ENCODE measurements at places on chromosomes 2 and 18.

- DNase-seq: no peak
Observed at GRCh38 chr2:191231995-191232394, 13.2 kb upstream of the MYO1B start.

DNA sequence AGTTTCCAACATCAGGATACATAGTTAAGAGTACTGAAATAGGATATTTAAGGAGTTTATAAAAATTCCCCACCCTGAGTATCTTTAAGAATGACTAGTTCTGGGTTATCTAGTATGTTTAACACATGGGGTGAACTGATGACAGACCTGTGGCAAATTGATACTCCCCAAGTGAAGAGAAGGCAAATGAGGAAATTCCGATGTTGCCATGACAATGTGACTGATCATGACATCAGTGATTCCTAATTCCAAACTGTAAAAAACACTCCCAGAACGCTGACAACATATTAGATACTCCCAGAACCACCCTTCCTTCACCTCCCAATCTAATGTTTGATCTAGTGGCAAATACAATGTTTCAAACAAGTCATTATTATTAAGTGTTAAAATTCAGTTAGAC lies 77.6 kb downstream of the RBMS1 start:
- no peak for DNase-seq

- DNase-seq: no peak
Observed at GRCh38 chr2:151380580-151381235, 23.3 kb downstream of the TNFAIP6 start.

- DNase-seq: no peak
Observed at GRCh38 chr18:77103991-77104531, 28.5 kb downstream of the MBP start.

- DNase-seq: no peak
Observed at GRCh38 chr2:228767196-228767595, 503.9 kb downstream of the PID1 start.

DNA sequence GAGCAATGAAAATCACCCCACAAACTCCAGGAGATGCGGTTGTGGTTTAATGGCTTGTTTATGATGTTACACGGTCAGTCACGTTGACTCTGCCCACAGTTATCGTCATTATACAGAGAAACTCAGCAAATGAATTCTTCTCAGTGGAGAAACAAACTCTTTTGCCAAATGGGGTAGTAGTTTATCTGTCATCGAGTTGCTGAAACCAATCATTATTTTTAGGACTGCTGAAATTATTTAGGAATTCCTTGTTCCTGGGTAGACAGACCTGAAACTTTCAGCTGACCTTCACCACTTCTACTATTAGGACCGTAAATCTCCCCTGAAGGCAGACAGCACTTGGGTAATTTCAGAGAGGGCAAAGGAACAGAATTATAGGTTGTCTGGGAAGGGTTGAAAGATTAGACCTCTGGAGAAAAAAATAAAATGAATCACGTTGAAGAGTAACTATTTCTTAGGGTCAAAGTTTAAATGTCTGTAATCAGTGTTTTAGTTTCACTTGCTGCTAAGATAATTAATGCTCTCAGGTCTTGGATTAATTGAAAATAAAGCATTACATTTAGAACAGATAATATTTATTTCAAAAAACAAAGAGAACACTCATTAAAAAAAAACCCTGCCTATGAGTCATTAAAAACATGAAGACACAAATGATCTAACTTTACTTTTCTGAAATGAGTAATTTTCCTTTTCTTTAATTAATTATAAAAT lies 52.1 kb upstream of the LYPD6 start:
- no peak for DNase-seq

DNA sequence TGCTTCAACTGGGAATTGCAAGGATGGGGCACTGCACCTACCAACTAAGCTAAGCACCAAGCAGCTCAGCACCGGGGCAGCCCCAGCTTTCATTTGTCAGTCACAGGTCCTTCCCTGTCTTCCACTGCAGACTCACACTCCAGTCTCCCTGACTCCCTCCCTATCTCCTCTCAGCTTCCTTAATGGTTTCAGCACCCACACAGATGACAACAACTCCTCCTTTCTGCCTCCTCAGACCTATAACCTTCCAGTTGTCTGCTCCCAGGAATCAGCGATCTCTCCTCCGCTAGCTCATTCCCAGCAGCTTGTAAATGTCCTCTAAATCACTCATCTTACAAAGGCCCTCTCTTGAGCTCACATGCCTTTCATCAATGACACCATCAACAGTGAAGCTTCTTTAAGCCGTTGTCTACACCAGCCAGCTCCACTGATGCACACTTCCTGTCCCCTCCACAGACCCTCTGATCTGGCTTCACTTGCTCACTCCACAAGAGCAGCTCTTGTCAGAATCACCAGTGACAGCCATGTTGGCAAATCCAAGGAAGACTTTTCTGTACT lies 32.1 kb downstream of the CLASP1 start:
- no peak for DNase-seq

GRCh38 chr2:9493478-9493877 lies 19.1 kb downstream of the IAH1 start:
- DNase-seq: no peak

GRCh38 chr2:143499061-143499460 lies 369.8 kb downstream of the ARHGAP15 start:
- DNase-seq: no peak

GRCh38 chr2:208573569-208573968 lies 167.0 kb downstream of the PTH2R start:
- DNase-seq: no peak

- DNase-seq: no peak
Observed at GRCh38 chr2:10400568-10400977, 47.6 kb downstream of the ODC1 start.

DNA sequence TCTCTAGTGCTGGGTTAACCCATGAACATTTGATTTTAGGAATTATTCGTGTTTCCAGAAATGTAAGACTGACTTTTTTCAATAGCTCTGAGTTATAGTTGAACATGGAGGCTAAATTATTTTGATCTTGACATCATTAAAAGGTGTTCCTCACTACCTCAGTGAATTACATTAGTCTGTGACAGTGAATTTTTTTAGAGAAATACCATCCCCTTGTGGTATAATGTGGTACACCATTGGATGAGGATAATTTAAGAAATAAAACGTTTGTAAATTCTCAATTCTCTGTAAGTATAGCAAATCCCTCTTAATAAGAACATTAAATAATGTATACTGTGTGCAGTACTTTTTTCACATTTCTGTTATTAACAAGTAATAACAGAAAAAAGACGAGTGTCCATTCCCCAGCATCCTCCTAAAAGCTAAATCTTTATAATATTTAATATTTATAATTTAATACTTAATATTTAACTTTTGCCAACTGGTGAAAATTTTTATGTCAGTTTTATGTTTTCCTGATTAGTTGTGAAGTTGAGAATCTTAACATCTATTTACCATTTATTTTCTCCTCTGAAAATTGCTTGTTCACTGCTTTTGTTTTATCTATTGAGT lies 70.3 kb upstream of the CWC22 start:
- DNase-seq: no peak

DNA sequence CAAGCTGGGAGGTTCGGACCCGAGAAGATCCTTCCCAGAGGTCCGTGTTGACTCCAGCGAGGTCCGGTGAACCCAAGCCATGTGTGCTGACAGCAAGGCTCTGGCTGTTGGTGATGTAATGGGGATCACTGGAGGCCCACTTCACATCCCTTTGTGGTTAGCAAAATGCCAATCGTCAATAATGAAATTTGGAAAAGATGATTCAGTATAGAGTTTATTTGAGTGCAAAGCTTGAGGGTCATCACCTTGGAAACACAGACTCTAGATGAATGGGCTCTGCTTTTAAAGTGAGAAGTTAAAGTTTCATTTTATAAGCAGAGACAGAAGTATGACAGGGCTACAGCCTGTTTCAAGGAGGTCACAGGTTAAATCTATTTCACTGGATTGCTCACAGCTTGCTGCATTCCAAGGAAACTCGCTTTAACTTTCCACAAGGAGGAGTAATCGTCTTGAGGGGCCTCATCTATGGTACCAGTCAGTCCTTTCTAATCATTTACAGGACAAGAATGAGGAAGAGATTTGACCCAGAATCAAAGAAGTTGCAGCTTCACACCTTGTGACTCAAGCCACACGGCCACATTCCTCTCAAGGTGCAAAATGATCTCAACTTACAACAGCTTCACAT lies 140.5 kb downstream of the TPO start:
- DNase-seq: no peak

DNA sequence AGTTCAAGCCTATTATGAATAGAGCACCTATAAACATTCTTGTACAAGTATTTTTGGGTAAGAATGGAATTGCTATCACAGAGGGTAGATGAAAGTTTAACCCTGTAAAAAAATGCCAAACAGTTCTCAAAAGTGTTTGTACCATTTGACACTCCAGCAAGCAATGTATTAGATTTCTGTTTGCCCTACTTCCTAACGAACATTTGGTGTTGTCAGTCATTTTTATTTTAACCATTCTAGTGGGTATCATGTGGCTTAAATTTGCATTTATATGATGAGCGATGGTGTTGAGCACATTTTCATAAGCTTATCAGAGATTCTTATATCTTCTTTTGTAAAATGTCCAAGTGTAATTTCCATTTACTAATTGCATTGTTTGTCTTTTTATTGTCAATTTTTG lies 608.2 kb upstream of the ACVR2A start:
- DNase-seq: no peak

GRCh38 chr18:13388586-13389490 lies 170.3 kb downstream of the LDLRAD4 start:
- no peak for DNase-seq

GRCh38 chr2:190664240-190664639 lies 15.4 kb downstream of the NAB1 start:
- DNase-seq: no peak

- no peak for DNase-seq
Observed at GRCh38 chr2:176885001-176885643, 327.5 kb upstream of the HNRNPA3 start.

DNA sequence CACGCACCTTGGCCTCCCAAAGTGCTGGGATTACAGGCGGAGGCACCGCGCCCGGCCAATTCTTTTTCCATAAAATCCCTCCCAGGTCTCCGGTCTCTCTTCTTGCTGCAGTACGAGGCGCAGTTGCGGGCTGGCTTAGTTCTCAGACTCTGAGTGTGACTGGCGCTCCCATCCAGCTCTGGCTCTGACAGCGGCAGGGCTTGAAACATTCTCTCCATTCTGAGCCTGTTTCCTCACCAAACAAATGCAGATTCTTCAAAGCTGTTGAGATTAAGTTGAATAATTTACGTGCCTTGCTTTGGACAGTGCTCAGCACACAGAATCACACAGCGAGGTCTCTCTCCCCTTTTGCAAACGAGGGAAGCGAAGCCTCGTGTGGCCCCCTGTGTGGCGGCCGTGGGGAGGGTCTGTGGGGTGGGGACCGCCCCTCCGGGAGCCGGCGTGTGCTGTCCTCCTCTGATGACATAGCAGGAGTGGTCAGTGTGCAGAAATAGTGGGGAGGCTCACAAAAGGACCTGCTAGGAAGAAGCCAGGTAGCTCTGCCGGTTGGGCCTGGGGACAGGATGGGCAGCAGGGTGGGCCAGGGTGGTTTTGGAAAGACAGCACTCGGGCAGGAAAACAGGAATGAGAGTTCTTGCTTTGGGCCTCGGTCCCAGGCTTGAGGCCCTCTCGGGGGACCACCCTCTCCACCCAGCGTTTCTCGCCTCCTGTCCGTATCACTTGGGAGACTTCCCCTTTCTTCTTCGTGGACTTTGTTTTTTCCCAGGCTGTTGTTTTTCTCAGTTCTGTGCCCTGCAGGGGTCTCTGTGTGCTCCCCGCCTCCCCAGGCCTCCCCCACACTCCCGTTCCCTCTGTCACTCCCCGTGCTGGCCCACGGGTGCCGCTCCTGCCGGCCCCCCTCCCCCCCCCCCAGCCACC lies 75.0 kb downstream of the KCNG2 start:
- DNase-seq: no peak

GRCh38 chr2:69588403-69588802 lies 55.1 kb downstream of the AAK1 start:
- no peak for DNase-seq

DNA sequence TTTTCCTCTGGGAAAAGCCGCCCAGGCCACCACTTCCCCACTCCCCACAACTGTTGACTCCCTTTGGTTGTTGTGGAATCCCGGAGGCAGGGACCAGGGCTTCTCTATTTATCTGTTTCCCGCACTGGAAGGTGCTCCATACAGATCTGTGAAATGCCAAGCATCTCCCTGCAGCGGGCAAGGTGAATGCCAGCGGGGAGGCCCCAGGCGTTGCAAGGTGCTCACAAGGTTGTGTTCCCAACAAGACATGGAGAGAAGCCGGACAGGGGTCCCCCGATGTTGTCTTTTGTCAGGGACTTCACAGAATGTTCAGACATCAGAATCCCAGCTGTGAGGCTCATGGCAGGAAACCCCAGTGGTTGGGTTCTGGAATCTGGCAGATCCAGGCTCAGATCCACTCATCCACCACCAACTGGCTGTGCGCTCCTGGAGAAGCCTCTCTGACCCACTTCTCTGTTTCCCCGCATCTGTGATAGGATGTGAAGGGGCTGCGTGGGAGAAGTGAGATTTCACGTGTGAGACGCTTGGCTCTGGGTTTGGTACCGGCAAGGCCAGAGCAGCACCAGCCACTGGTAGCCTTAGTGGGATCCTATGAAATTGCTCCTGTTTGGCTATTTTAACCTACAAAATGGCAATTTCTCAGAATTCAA lies 8.6 kb upstream of the NEU2 start:
- DNase-seq: no peak

- DNase-seq: peak; percentile 99
Observed at GRCh38 chr2:207166039-207166348, 246 bp upstream of the KLF7 start.

- DNase-seq: no peak
Observed at GRCh38 chr2:182207049-182207746, 219.6 kb downstream of the PDE1A start.

DNA sequence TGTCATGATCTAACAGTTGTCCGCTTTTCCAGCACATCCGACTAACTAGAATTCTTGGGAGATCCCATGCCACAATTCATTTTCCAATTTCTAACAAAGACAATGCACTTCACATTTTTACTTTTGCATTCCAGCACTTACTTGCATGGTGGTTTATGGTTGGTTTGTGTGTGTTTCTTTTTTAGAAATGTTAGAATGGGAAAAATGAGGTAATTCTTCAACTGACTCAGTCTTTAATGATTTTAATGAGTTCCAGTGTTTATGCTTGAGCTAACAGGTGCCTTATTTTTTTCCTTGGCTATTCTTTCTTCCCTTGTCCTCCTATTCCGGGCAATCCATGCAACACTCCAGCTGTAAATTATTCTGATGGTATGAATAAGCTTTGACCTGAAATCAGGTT lies 46.4 kb downstream of the SLC8A1 start:
- DNase-seq: no peak

DNA sequence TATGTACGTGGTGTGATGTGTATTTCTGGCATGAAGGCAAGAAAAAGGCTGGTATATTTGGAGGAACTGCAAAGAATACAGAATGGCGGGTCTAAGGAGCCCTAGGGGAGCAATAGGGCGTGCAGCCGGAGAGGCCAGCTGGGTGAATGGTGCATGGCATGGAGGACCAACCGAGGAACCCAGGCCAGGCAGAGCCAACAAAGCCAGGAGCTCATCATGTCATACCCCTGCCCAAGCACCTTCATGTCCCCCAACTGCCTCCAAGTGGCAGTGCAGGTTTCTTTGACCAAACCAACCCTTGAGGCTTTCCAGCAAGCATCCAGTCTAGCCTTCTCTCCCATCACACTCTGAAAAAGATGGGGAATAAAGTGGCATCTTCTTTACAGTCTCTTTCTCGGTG lies 8.9 kb upstream of the KCNK3 start:
- DNase-seq: no peak

GRCh38 chr2:240655931-240656886 lies 26.5 kb downstream of the AQP12B start:
- DNase-seq: no peak
